ENCODE measurements at places on chromosomes 5 and 9.

- DNase-seq = no peak
Measured at GRCh38 chr5:137997726-137998213, 35.1 kb downstream of the FAM13B start.

- no peak for DNase-seq
Measured at GRCh38 chr9:16105168-16106020, 552.6 kb downstream of the CCDC171 start.

DNA sequence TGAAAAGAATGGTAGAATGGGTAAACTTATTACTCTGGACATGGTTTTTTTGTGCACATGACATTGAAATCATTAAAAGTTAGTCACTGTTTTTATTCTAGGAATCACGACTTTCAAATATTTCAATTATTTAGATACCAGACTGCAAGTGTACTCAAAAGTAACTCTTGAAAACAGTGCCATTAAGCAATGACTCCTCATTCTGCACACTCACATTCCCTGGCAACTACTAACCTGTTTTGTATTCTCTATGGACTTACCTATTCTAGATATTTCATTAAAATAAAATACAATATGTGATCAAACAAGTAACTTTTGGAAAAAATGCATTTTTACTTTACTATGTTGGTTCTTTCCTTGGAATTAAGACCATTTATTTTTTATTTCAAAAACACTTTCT is 607.0 kb downstream of the PDE4D start:
- DNase-seq = no peak

GRCh38 chr9:77810637-77811119 is 162.6 kb upstream of the GNA14 start:
- DNase-seq = no peak

DNA sequence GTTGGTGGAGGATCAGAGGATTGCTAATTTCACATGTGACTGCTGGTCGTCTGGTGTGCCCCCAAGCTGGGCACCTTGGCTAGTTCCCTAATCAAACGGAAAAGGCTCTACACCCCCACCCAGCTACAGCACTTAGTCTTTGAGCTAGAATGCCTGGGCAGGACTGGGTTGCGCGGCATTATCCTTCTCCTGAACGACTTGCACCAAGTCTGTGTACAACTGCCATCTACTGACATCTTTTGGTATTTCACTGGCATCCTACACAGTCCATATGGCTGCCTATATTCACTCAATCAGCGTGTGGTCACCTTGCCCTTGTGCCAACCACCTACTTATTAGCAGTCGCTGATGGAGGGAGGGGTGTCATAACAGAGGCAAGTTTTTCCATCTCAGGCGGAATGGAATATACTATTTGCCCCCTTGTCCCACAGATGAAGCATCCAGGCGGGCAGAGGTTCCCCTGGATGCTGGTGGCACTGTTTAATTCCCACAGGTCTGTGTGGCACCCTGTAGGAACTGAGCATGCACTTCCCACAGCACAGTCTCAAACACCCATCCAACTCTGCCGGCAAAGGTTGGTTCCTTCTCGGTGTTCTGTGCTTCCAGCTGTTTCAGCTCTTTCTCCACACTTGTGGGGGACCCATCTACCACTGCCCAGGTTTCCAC is 150.1 kb downstream of the OSTF1 start:
- DNase-seq = peak; percentile 12

- no peak for DNase-seq
Measured at GRCh38 chr9:108083796-108084352, 594.3 kb upstream of the KLF4 start.

DNA sequence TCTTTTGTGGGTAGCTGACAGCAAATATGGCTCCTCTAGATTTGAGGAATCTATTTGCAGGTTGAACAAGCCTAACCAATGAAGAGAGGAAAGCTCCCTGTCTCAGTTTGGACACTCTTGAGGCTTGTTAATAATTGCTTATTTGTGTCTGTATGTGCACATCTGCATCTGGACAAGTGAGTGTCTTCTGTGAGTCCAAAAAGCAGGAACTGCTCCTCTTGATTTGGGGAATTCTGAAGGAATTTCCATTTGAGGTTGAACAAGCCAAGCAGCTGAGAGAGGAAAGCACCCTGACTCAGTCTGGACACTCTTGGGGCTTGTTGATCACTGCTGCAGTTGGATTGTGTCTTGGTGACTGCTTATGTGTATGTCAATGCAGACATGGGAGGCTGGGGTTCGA is 211.6 kb downstream of the DTWD2 start:
- DNase-seq = no peak

DNA sequence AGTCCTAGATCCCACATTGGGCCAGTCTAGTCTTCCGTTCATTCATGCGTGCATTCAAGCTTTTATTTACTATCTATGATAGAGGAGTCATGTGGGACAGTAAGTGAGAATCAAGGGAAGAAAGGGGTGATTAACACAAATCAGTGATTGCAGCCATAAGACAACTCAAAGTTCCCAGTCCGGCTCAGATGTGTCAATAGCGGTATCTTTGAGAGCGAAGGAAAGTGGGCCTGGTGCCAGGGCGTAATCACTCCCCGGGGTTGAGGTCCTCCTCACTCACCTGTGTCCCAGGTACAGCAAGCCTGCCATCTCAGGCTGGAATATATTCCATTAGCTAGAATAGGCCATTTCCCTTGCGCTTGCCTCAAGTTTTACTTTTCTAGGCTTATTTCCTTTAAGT is 196.3 kb downstream of the ATP10B start:
- DNase-seq = no peak

GRCh38 chr9:89444274-89444673 is 53.6 kb downstream of the SEMA4D start:
- DNase-seq = no peak

GRCh38 chr5:146624179-146624578 is 108.2 kb upstream of the GPR151 start:
- no peak for DNase-seq

DNA sequence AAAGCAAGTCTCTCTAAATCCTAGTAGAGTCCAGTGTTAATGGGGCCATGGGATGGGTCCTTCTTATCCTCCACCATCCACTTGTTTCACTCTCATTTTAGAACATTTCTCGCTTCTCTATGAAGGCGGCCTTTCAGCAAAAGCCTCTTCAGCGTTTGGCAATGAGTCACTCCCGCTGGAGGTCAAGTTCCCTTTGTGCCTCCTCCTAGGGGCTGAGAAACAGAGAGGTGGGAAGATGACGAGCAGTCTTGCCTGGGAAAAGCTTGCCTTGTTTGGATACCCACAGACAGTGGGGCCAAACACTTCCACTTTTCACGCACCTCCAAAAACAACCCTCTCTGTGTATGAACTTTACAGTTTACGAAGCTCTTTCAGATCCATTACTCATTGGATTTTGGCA is 168.8 kb downstream of the GABBR2 start:
- DNase-seq = no peak

GRCh38 chr9:7201196-7201595 is 443.4 kb downstream of the KDM4C start:
- no peak for DNase-seq

DNA sequence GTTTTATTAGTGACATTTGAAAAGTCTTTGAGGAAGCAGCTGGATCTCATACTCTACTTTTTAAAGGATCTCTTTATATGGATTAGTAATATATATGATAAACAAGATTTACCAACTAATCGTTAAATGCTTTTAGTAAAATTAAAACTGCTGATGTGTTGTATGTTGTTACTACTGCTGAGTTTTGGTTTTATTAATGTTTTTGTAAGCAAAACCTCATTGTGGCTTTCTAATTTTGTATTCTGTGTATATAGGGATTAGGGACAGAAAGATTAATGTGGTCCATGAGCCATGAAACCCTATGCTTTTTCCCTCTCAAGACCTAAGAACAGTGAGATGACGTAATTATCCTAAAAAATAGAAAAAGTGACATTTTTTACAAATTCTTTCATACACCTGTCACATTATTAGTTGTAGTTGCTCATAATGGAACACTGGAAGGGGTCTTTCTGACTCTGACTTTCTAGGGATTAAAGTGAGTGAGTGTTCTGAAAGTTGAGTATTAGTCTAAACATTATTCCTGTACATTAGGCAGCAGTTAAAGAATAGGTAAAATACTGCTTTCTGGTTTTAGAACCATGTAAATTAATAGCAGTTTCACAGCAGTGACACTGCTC is 85.9 kb downstream of the SLC12A2 start:
- DNase-seq = no peak
